Subcutaneous preadipocyte (primary cell): ENCODE measurements at places on chromosomes 6 and 20. TPM values are rescaled to one million over a fixed set of nuclear protein-coding genes. Genes with fewer than 3 reads are reported as not detected.

OSBPL2 gene
- total RNA-seq, result 14.7 and 18.6 TPM in 2 replicates

BACH2 gene
- total RNA-seq, result 0.59 and 1.8 TPM in 2 replicates

AMD1 gene
- total RNA-seq, result 66.9 and 93.4 TPM in 2 replicates

CST4 gene
- not detected in 2 replicates for total RNA-seq

EIF2S2 gene
- total RNA-seq, result 80.0 and 80.5 TPM in 2 replicates

ATP6V1G2 gene
- total RNA-seq, result 1.8 TPM in 2 replicates

GRM4 gene
- total RNA-seq, result under 0.01 TPM in 1 of 2 replicates, not detected in the other

BMP5 gene
- total RNA-seq, result under 0.01 and 0.37 TPM in 2 replicates
